ENCODE measurements at places on chromosomes 3 and 15. TPM values are rescaled to one million over a fixed set of nuclear protein-coding genes. Genes with fewer than 3 reads are reported as not detected.

MESP2 gene
- not detected for total RNA-seq

RPL32 gene
- total RNA-seq = 967 TPM

SLC25A20 gene
- total RNA-seq = 9.0 TPM

DUOX2 gene
- not detected for total RNA-seq

FURIN gene
- total RNA-seq = 9.4 TPM

GPR87 gene
- total RNA-seq = not detected

VIPR1 gene
- 0.41 TPM for total RNA-seq

COL6A5 gene
- under 0.01 TPM for total RNA-seq
